ENCODE measurements at places on chromosomes 12 and 14.

- DNase-seq = peak; percentile 63
Observed at GRCh38 chr12:56146492-56147460, 5.6 kb upstream of the MYL6B start.

GRCh38 chr12:118465706-118466105 is 89.4 kb downstream of the SUDS3 start:
- DNase-seq = no peak

DNA sequence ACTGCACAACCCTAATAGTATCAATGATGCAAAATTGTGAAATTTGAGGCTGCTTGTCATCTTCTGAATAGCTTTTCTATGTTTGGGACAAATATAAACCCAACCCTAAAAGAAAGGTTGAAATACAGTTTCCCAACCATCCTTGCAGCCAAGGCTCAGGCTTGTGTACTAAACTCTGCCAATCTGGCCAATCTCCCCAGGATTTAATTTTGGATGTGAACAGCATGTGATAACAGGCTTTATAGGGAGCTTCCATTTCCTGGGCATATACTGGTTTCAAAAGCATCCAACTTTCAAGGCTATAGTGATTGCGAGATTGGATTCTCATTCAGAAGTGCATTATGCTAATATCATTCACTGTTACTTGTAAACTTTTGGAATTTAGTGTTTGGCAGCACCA is 55.7 kb upstream of the MUCL1 start:
- DNase-seq = no peak

GRCh38 chr14:72104011-72104613 is 171.9 kb downstream of the RGS6 start:
- DNase-seq = no peak

GRCh38 chr12:123546281-123546680 is 12.8 kb upstream of the RILPL1 start:
- DNase-seq = no peak

DNA sequence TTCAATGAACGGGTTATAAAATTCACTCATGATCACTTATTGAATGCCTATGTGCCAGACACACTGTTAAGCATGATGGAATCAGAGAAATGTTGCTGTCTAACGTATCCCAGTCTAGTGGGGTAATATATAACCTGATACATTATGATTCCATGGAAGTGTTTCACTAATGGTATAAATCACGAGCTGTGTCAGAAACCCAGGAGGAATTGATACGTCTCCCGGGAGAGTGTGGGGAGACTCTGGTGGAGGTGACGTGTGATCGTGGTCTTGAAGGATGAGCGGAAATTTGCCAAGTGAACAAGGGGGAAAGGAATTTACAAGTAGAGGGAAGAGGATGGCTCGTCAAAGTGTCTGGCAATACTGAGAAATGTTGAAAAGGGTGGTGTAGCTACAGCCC is 26.5 kb downstream of the MANSC1 start:
- no peak for DNase-seq

DNA sequence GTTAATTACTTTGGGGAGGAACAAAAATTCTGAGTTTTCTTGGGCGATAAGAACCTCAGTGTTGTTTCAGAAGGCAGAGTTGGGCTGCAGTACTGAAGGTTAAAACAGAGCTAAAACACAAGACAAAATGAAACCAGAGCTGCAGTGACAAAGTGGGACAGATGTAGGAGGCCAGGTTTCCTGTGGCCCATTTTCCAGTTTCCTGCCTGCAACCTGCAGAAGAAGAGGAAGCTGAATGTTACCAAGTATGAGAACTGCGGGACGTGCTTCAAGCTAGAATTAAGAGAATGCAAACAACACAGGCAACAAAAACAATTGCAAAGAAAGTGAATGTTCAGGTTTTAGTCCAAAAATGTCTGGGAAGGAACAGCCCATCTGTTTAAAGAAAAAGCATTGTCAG is 17.8 kb downstream of the ELK3 start:
- no peak for DNase-seq

GRCh38 chr12:10408842-10409241 is 715 bp downstream of the KLRC4 start:
- DNase-seq = no peak

DNA sequence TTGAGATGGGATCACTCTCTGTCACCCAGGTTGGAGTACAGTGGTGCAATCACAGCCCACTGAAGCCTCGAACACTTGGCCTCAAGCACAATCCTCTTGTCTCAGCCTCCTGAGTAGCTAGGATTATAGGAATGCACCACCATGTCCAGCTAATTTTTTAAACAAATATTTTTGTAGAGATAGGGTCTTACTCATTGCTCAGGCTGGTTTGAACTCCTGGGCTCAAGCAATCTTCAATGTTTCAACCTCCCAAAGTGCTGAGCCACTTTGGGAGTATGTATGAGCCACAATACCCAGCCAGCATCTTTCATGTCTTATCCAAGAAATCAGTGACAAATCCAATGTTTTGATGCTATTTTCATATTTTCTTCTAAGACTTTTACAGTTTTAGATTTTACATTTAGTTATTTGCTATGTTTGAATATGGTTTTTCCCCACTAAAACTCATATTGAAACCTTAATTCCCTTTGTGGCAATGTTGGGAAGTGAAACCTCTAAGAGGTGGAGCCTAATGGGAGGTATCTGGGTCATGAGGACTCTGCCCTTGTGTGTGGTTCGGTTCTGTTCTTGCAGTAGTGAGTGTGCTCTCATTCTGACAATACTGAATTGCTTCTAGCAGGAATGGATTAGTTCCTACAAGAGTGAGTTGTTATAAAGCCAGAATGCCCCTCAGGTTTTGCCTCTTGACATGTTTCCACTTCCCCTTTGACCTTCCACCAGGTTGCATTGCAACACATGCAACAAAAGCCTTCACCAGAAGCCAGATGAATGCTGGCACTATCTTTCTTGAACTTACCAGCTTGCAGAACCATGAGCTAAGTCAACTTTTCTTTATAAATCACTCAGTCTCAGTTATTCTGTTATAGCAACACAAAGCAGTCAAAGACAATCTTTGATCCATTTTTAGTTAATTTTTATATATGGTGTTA is 80.8 kb upstream of the AMIGO2 start:
- peak; percentile 35 for DNase-seq

DNA sequence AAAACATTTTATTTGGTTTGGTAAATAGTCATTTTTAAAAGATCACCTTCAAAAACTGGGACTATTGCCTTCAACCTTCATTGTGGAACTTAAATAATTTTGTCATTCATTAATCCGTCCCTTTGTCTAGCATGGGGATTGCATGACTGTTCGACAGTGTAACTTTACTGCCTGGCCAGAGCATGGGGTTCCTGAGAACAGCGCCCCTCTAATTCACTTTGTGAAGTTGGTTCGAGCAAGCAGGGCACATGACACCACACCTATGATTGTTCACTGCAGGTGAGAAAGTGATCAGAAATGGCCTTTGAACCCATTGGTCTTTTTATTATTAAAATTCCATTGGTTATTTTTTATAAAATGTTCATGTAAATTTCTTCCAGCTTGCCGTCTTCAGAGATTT is 37.2 kb upstream of the MYF6 start:
- DNase-seq = no peak

- DNase-seq = peak; percentile 39
Observed at GRCh38 chr12:106135781-106136180, 3.0 kb downstream of the NUAK1 start.

DNA sequence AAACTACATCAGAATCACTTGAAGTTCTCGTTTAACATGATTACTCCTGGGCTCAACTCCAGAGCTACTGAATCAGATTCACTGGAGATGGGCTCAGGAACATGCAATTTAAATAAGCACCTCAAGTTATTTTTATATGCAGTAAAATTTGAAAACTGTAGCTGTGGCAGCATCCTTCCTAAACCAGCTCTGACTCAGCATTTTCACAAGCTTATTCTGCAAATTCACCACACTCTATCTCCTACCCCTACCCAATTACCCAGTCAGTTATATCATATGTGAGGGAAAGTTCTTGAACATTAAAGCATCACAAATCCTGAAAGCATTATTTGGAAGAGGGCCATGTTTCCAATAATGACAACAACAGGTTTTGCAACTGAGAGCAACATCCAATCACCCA is 24.2 kb upstream of the LRRC9 start:
- no peak for DNase-seq

DNA sequence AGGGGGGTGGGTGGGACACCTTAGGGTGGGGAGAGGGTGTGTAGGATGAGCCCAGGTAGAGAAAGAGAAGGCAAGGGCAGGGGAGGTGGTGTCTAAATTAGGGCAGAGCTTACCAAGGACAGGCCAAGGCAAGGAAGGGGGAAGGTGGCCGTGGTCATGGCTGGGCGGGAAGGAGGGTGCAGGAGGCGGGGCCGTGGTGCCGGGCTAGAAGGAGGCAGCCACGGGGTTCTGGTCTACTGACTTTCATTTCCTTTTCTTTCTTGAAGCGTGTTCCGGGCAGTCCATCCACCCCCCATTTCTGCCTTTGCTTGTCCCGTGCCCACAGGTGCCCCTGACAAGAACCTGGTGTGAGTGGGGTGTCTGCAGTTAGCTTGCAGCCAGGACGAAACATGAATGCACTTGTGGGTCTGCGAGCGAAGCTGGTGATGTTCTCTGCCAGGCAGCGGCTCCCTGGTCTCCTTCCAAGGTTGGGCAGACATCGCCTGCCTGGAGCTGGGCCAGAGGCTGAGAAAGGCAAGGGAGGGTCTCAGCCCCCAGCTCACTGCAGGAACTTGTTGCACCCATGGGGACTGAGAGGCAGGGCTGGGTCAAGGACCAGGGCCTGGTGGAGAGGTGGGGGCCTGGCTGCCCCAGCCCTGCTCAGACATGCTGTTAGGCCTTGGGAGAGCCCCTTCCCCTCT is 58.2 kb downstream of the KIF26A start:
- no peak for DNase-seq

- no peak for DNase-seq
Observed at GRCh38 chr12:121209221-121209620, 708 bp upstream of the P2RX4 start.

- DNase-seq = peak; percentile 52
Observed at GRCh38 chr12:79415746-79416435, 274.9 kb downstream of the PAWR start.

GRCh38 chr12:18461758-18462157 is 200.4 kb downstream of the PIK3C2G start:
- DNase-seq = peak; percentile 39

GRCh38 chr14:68476212-68477109 is 316.4 kb downstream of the ZFP36L1 start:
- peak; percentile 92 for DNase-seq

DNA sequence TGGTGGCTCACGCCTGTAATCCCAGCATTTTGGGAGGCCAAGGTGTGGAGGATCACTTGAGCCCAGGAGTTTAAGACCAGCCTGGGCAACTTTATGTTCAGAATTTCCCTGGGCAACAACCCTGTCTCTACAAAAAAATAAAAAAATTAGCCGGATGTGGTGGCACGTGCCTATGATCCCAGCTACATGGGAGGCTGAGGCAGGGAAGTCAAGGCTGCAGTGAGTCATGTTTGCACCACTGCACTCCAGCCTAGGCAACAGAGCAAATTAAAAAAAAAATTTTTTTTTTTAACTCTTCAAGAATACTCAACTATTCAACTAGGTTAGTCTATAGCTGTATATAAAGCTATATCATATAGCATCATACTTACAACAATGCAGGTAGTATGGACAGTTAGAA is 113.0 kb downstream of the RALGAPA1 start:
- DNase-seq = no peak

- DNase-seq = no peak
Observed at GRCh38 chr12:117900561-117900960, 68.2 kb downstream of the KSR2 start.

- no peak for DNase-seq
Observed at GRCh38 chr12:43832463-43833168, 3.3 kb upstream of the TMEM117 start.

- DNase-seq = no peak
Observed at GRCh38 chr12:117662620-117663395, 301.4 kb upstream of the NOS1 start.

- peak; percentile 0 for DNase-seq
Observed at GRCh38 chr12:91603060-91603459, 420.4 kb upstream of the DCN start.

DNA sequence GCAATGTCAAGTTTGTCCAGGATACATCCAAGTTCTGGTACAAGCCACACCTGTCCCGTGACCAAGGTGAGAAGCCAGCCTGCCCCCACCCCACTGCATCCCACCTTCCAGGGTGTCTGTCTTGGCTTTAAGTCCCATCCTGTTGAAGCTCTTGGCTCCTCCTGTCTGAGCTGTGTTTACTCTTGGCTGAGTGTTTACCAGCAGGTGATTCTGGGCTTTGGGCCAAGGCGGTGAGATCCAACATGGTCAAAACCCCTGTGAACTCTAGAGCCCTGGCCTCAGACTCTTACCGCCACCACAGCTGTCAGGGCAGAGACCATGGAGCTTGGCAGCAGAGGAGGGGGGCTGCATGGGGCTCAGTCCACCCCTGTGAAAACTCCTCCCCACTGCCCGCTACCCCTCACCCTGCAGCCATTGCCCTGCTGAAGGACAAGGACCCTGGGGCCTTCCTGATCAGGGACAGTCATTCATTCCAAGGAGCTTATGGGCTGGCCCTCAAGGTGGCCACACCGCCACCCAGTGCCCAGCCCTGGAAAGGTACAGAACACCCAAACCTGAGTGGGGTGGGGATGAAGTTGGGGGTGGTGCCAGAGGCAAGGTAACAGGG is 11.6 kb downstream of the TNS2 start:
- no peak for DNase-seq

DNA sequence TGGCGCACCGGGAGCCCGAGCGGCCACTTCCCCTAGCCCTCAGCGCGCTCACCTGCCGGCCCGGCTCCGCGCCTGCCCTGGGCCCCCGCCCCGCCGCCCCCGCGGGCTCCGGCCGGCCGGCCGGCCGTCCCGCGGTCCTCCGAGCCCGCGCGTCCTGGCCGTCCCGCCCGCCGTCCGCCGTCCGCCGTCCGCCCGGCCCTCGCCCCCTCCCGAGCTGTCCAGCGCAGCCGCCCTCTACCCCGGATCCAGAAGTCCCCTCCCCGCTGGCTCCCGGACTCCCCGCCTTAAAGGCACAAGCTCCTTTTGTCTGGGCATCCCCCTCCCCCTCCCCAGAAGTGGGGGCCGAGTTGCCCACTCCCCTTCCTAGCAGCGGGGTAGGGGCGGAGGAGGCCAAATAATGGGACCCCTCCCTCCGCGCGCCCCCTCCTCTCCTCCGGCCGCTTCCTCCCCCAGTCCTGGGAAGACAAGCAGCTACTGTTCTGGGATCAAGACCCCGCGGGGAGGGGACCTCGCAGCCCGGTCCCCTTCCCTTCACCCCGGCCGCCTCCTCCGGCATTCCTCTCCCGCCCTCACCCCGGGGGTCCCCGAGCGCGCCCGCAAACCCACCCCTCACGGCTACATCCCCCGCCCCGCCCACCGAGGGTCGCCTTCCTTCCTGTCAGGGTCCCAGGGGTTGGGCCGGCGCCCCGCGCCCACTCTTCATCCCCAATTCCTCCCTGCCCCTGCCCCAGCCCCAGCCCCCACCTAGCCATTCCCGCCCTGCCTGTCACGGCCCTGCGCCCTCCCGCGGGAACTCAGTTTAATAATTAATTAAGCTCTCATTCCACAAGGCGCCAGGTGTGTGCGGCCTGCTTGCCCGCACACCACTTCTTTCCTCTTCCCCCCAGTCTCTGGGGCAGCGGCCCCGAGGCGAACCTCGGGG is at the start of gene ADCY6:
Gene ADCY6, minus strand, starts transcription at position 236 of the 922 bp plus-strand sequence. CDS start 5,655 bp downstream, outside the sequence.
- peak; percentile 60 for DNase-seq
